ENCODE measurements at places on chromosomes 1 and 21.

GRCh38 chr1:19361611-19362147, 49.6 kb downstream of the SLC66A1 start:
- no peak for DNase-seq

GRCh38 chr21:43809346-43809799, 20.0 kb downstream of the RRP1 start:
- no peak for DNase-seq

DNA sequence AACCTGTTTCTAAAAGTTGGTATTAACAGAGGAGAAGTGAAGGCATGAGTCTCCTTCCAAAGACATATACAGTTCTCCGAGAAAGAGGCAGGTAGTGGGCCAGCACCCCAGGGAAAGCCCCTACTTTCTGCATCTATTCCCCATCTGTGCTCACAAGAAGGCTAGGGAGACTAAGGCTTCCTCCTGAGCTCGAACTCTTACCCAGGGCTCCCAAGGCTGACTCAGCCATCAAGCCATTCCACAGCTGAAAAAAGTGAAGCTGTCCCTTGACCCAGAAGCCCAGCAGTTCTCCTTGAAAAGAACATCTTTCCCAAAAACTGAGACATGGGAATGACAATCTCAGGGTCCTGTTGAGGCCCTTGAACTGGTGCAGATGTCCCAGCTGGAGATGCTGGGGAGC, 1.9 kb upstream of the PADI3 start:
- no peak for DNase-seq

- no peak for DNase-seq
These were observed 19.0 kb downstream of the BTG2 start for GRCh38 chr1:203324105-203325025.

DNA sequence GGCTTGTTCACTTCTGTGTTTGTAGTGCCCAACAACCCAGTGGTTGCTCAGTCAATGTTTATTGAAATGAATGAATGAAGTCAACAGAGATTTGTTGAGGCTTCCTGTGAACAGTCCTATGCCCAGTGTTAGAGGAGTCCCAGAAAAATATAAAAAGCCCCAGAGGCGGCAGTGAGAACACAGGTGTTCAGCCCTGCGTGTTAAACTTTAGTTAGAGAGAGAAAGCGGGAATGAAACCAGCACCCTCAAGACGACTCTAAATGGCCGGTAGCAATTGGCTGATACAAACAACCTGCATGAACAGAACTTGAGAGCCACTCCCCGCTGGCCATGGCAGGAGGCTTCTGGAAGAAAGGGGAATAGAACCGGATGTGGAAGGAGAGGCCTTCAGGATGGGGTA, 22.6 kb downstream of the TMEM51 start:
- DNase-seq = no peak

GRCh38 chr1:212098310-212098709, 62.8 kb downstream of the DTL start:
- no peak for DNase-seq

DNA sequence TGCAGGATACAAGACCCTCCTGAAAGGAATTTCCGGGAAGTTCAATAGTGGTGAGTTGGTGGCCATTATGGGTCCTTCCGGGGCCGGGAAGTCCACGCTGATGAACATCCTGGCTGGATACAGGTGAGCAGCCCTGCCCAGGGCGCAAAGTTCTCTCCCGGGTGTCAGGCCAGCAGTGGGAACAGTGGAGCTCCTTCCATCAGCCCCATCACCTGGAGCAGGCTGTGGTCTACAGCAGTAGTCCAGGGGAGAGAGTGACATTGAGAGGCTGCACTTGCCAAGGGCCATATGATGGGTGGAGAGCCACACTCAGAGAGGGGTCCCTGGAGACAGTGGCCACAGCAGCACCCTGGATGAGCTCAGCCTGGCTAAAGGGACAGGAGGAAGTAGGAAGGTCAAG, 44.1 kb downstream of the TFF3 start:
- DNase-seq = no peak

GRCh38 chr1:180616439-180616838, 15.4 kb upstream of the XPR1 start:
- no peak for DNase-seq

- DNase-seq = no peak
These were observed 24.5 kb downstream of the SERBP1 start for GRCh38 chr1:67405473-67406245.

DNA sequence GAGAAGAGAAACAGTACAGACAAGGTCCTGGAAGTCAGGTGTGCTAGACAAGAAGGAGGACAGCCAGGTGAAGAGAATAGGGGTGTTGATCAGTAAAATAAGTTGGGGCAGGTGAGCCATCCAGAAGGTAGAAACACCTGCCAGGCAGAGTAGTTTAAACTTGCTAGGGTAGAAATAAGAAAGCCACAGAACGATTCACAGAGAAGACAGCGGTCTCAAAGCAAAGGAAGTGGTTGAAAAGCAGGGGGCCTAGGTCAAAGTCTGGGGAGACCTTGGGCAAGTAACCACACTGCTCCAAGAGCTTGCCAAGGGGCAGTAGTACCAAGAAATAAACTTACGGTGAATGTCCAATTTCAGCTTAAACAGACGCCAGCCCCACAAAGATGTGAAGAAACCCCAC, 116.6 kb upstream of the PROX1 start:
- no peak for DNase-seq

GRCh38 chr1:113976609-113977278, 2.5 kb upstream of the OLFML3 start:
- DNase-seq = no peak

Data from GM12891 (cell line).